ENCODE measurements at places on chromosomes 16 and 17. TPM values are rescaled to one million over a fixed set of nuclear protein-coding genes. Genes with fewer than 3 reads are reported as not detected.

SLC52A1 gene
- total RNA-seq = 0.14 TPM

ST6GALNAC2 gene
- 3.7 TPM for total RNA-seq

NPW gene
- total RNA-seq = not detected

PRSS27 gene
- total RNA-seq = 0.51 TPM

CD300LB gene
- 0.74 TPM for total RNA-seq

DNA sequence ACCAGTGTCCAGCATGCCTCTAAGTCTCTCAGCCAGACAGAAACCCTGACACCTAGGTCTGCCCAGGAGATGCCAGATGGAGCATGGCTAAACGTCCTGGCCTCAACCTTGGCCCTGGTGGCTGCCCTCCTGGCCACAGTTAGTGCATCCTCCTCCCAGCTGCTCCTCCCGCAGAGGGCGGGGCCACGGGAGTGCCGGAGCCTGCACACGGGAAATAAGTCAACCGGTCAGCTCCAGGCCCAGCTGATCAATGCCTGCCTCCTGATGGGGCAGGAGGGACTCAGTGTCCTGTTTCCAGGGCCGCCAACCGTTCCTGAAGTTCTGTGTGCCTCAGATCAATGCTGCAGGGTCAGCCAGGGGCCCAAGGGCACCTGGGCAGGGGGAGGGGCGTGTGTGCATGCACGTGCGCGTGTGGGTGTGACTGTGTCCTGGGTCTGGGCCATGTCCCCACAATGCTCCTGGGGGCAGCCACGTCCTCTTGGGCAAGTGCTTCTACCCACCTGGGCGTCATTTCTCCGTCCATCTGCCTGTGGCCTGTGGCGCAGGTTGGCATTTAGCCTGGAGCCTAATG lies 4.6 kb upstream of the KCNJ12 start:
- DNase-seq = no peak
- H3K27ac ChIP-seq = peak overlapping the region; percentile 89
- H3K36me3 ChIP-seq = no peaks in the 10 kb centered on the region
- H3K4me1 ChIP-seq = peaks cover 26% of the 10 kb centered on the region

GRCh38 chr16:5175266-5175665 lies 77.7 kb upstream of the EEF2KMT start:
- no peaks in the 10 kb centered on the region for H3K4me1 ChIP-seq
- H3K27ac ChIP-seq = no peak overlapping the region
- DNase-seq = no peak
- H3K4me3 ChIP-seq = no peak overlapping the region
- no peaks in the 10 kb centered on the region for H3K36me3 ChIP-seq

DNA sequence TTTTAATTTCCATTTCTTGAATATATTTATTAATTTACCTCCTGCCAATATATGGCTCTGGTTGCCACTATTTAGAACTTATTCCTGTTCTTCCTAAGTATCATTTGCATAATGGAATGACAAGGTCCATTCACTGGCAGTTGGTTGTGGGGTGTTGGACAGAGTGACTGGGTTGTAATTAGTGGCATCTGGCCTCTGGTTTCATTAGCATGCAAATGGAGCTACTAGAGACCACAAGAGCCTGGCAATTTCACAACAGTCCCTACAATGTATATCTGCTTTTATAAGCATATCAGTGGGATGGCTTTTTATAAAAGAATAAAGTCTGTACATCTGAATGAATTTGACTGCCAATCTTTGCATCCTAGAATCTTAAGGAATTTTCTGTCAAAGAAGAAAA lies 1030.9 kb upstream of the CDH8 start:
- no peaks in the 10 kb centered on the region for H3K4me1 ChIP-seq
- no peaks in the 10 kb centered on the region for H3K36me3 ChIP-seq
- DNase-seq = no peak
- no peaks in the 10 kb centered on the region for H3K27me3 ChIP-seq

DNA sequence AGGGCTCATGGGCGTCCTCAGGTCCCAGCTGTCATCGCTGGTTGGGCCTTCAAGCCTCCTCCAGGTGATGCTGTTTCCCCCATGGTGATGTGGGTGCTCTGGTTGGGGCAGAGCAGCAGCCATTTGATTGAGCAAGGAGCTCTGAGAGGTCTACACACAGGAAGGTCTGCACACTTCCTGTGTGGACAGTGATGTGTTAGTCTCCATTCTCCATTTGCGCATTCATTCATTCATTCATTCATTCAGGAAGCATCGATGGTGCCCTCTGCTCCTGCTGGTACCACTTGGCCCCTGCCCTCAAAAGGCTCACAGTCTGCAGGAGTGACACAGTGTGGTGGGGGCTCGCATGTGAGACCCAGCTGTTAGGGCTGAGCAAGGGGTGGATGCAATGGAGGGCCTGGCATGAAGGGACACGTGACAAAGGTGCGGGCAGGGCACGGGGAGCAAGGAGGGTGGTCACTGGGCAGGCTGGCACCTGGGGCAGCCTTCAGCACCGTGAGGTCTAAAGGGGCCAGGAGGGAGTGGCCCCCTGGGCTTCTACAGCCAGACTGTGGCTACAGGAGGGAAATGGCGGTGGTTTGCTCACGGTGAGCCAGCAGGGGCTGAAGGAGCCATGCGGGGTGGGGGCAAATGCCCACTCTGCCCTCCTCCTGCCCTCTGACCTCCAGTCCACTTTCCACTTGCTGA lies 1.5 kb downstream of the ADGRG3 start:
- H3K4me1 ChIP-seq = no peaks in the 10 kb centered on the region
- DNase-seq = no peak
- H3K27me3 ChIP-seq = no peaks in the 10 kb centered on the region
- no peak overlapping the region for H3K27ac ChIP-seq
- H3K4me3 ChIP-seq = no peak overlapping the region
- no peaks in the 10 kb centered on the region for H3K36me3 ChIP-seq

DNA sequence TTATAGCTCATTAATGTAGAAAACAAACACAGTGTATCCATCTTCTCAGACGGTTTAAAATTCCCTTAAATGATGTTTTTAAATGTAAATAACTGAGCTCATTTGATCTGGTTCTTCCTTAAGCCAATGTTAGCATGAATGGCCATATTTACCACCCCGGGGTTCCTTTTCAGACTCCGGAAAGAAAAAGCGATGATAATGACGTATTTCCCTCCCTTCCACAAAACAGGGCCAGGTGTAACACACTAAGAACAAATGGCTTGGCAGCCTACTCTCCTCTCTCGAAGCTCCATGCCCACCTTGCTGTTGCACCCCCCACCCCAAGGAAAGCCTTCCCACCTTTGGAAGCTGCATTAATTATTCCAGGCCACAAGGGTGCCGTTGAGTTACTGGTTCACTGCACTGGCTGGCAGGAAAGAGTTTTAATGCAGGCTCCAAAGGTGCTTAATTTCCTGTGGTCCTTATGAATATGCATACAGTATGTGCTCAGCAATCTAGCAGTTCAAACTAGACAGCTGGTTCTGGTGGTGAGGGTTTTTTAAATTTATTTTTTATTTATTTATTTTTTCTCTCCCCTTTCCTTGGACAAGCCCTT lies 378.9 kb downstream of the WWOX start:
- H3K4me1 ChIP-seq = no peaks in the 10 kb centered on the region
- no peak for DNase-seq
- no peak overlapping the region for H3K4me3 ChIP-seq
- H3K36me3 ChIP-seq = no peaks in the 10 kb centered on the region
- H3K27ac ChIP-seq = no peak overlapping the region

GRCh38 chr17:33228548-33228947 lies 64.5 kb downstream of the ASIC2 start:
- no peaks in the 10 kb centered on the region for H3K36me3 ChIP-seq
- H3K27ac ChIP-seq = no peak overlapping the region
- no peaks in the 10 kb centered on the region for H3K4me1 ChIP-seq
- DNase-seq = no peak
- no peak overlapping the region for H3K4me3 ChIP-seq

DNA sequence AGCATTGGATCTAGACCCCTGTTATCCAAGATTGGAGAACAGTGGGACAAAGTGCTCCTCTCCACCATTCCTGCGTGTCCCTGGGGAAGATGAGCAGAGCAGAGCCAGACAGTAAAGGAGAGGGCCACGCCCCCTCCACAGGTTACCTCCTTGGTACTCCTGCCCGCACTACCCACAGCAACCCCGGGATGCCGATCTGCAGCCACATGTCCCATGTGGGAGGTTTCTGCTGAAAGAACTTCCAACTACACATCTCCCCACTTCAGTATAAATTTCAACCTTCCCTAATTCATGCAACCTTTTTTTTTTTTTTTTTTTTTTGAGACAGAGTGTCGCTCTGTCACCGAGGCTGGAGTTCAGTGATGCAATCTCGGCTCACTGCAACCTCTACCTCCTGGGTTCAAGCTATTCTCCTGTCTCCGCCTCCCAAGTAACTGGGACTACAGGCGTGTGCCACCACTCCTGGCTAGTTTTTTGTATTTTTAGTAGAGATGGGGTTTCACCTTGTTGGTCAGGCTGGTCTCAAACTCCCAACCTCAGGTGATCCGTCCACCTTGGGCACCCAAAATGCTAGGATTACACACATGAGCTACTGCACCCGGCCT lies 2.3 kb downstream of the RAB37 start:
- peaks cover 18% of the 10 kb centered on the region for H3K4me1 ChIP-seq
- no peak overlapping the region for H3K4me3 ChIP-seq
- H3K27me3 ChIP-seq = no peaks in the 10 kb centered on the region
- no peak overlapping the region for H3K27ac ChIP-seq

DNA sequence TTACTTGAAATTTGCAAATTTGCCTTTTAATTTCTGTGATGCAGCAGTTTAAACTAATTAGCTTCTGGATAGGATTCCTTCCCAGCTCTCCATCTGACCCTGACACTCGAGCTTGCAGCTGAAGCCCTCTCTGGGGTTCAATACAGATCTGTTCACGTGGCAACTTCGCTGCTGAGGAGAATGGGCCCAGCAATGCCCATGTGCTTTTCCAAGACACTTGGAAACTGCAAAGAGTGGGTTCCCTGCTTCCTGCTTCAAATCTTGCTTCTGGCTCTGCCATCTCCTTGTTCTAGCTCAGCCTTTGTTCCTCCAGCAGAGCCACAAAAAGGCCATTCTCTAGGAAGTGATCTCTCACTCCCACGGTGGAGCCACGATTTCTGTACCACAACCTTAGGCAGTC lies 50.0 kb upstream of the IRX6 start:
- H3K36me3 ChIP-seq = no peaks in the 10 kb centered on the region
- DNase-seq = no peak
- no peaks in the 10 kb centered on the region for H3K27me3 ChIP-seq
- H3K4me3 ChIP-seq = no peak overlapping the region

DNA sequence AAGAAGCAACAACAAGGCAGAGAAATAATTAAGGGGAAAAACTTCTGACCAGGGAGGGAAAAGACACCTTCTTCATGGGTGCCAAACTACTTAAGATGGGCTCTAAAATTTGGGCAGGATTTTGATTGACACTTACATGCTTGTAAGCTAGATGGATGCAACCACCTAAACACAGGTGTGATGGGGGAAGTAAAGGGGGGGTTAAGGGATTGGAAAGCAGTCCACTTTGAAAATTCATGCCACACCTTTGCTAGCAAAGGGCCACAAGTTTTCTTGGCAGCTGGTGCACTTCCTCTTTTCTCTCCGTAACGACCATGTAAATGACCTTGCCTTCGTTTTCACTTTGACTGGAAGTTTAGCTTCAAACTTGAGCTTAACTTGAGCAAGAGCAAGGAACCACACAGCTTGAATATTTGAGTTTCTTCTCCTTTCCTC lies 14.3 kb upstream of the PRKAR1A start:
- H3K4me3 ChIP-seq = no peak overlapping the region
- peak overlapping the region; percentile 1 for H3K27ac ChIP-seq
- H3K4me1 ChIP-seq = peaks cover 7% of the 10 kb centered on the region
- H3K36me3 ChIP-seq = no peaks in the 10 kb centered on the region

GRCh38 chr17:77476931-77477805 lies 336.4 kb downstream of the SEC14L1 start:
- H3K27me3 ChIP-seq = no peaks in the 10 kb centered on the region
- H3K4me1 ChIP-seq = peaks cover 20% of the 10 kb centered on the region
- DNase-seq = peak; percentile 74
- peaks cover 4% of the 10 kb centered on the region for H3K36me3 ChIP-seq
- peak overlapping the region; percentile 47 for H3K27ac ChIP-seq

DNA sequence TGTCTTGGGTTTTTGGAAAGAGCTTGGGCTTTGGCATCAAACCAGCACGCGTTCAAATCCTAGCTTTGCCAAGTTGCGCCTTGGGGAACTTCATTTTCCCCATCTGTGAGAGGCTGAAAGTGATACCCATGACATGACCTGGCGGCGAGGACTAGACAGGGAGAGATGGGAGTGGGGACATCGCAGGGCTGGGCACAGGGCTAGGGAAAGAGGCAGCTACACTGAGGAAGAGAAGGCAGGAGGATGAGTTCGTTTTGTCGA lies 202.9 kb downstream of the IRF8 start:
- H3K4me1 ChIP-seq = no peaks in the 10 kb centered on the region
- H3K27me3 ChIP-seq = peaks cover 21% of the 10 kb centered on the region
- H3K4me3 ChIP-seq = no peak overlapping the region

DNA sequence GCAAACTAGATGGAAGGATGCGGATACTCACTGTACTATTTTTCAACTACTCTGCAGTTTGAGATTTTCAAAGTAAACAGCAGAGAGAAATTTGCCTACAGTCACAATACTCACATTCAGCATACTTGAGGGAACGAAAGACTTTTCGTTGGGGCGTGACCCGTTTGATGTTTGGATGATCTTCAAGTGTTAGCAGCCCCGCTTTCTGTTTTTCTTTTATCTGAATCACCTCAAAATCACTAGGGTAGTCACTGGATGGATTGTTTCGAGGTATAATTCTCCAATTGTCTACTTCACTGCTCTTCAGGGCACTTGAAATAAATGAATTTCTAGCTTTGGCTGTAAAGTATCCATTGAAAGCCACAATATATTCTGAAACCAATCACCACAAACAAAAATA lies 17.8 kb downstream of the MBTPS1 start:
- no peaks in the 10 kb centered on the region for H3K4me1 ChIP-seq
- H3K27me3 ChIP-seq = no peaks in the 10 kb centered on the region
- no peak for DNase-seq
- H3K27ac ChIP-seq = no peak overlapping the region

GRCh38 chr16:87245511-87245910 lies 71.7 kb downstream of the C16orf95 start:
- no peak for DNase-seq
- peaks cover 36% of the 10 kb centered on the region for H3K27me3 ChIP-seq
- no peak overlapping the region for H3K27ac ChIP-seq
- no peak overlapping the region for H3K4me3 ChIP-seq
- no peaks in the 10 kb centered on the region for H3K4me1 ChIP-seq

DNA sequence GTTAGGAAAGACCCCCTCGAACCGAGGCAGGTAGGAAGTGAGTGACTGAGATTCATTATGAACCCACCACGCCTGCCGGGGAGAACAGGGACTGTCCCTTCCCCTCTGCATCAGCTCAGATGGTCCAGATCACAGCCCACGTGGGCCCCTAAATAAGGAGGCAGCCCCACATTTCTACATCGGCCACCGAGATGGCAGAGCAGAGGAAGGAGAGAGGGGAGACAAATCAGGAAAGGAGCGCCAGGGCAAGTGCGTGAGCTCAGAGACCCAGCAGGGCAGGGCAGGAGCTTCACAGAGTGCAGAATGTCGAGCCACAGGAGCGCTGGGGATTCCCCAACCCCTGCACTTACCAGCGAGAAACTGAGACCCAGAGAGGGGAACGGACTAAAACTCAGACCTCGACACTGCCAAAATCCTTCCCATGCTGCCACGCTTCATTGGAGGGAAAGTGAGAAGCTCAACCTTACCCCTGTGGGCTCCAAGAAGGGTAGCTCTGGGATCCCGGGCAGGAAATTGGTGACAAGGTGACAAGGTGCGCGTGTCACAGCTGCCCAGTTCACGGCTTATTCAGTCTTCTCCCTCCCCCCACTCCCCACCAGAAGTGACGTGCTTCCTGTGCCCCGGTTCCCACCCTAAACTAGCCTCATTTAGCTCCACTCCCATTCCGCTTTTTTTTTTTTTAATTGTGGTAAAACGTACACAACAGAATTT lies at the start of gene ICAM2:
TSS of gene ICAM2 (minus strand) at position 578 of the 711 bp plus-strand sequence. CDS start 13,942 bp downstream, outside the sequence.
- DNase-seq = peak; percentile 63
- H3K27ac ChIP-seq = peak within 1 kb of the TSS; percentile 97
- H3K27me3 ChIP-seq = no peaks in the 10 kb centered on the region
